ENCODE measurements at places on chromosomes 4 and X.

- peak; percentile 50 for DNase-seq
Measured at GRCh38 chr4:1604706-1605205, 79.4 kb downstream of the FAM53A start.

GRCh38 chrX:24268786-24269185 is 45.1 kb downstream of the SUPT20HL2 start:
- DNase-seq = no peak

- DNase-seq = no peak
Measured at GRCh38 chr4:76615999-76616398, 181.0 kb downstream of the SHROOM3 start.

DNA sequence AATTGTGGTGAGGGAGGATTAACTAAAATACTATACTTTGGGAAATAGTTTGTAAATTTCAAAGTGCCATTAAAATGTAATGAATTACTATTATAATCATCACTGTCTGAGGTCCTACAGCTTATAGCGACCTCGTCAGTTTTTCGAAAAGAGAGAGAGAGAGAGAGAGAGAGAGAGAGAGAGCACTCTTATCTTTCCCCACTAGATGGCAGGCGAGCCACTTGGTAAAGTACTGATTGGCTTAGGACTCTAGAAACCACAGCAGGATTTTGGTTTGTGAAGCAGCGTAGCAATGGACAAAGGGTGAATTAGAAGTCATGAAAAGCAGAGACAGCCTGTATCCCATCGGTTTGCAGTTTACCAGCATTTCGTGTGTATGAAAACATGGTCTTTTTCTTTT is 52.5 kb downstream of the LINC00632 start:
- peak; percentile 14 for DNase-seq

DNA sequence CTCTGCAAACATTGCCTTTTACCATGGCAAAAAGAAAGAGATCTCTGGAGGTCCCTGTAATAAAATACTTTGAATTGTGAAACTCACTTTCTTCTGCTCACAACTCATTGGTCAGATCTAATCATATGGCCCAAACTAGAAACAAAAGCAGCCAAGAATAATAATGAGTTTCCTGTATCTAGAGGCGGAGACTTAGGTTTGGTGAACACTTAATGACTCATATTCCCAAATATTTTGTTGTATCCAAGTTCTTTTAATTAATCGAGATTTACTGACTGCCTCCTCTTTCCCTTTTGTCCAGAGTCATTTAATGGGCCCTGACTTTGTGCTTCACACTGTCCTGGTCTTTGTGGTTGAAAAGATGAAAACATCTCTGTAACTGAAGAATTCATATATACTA is 190.6 kb downstream of the CCSER1 start:
- no peak for DNase-seq

DNA sequence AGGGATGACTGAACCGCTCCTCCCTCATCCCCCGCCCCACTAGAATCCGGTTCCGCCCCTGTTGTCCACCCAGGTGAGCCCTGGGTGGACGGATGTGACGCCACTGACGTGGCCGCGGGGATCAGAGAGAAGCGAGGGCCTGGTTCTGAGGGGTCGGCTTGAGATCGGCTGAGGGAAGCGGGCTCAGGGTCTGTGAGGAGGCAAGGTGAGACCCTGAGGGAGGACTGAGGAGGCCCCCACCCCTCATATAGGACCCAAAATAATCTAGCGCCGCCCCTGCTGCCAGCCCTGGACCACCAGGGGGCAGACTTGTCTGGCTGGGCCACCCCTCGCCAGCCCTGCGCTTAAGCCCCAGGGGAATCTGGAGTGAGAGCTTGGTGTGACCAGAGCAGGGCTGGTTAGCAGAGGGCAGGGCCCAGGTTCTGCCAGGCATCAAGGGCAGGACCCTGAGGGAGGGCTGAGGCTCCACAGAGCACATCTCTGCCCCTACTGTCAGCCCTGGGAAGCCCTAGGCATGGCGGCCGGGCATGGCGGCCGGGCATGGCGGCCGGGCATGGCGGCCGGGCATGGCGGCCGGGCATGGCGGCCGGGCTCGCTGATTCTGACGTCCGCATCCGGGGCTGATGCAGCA is at the start of gene MAGEA8:
MAGEA8 (plus strand) TSS at position 103 of the 631 bp plus-strand sequence. CDS start 3,090 bp downstream, outside the sequence.
- DNase-seq = peak; percentile 40

GRCh38 chrX:47245156-47245555 is 12.3 kb downstream of the USP11 start:
- no peak for DNase-seq
